ENCODE measurements at places on chromosomes 4 and X. TPM values are rescaled to one million over a fixed set of nuclear protein-coding genes. Genes with fewer than 3 reads are reported as not detected.

CENPVL3 gene
- total RNA-seq: not detected

FGF2 gene
- 54.5 TPM for total RNA-seq

ADH1B gene
- total RNA-seq: 81.4 TPM

AGA gene
- 77.3 TPM for total RNA-seq

POU3F4 gene
- not detected for total RNA-seq

MPP1 gene
- total RNA-seq: 30.3 TPM

RAI2 gene
- total RNA-seq: 0.14 TPM

RTL9 gene
- total RNA-seq: 0.14 TPM

DNAAF6 gene
- not detected for total RNA-seq

MTNR1A gene
- total RNA-seq: not detected

C4orf54 gene
- total RNA-seq: not detected

AMTN gene
- total RNA-seq: not detected

OTC gene
- not detected for total RNA-seq

XPNPEP2 gene
- 1.9 TPM for total RNA-seq

UCP1 gene
- total RNA-seq: not detected

EIF4E gene
- total RNA-seq: 113 TPM

BANK1 gene
- 0.57 TPM for total RNA-seq

NXT2 gene
- 10.8 TPM for total RNA-seq

IL2RG gene
- not detected for total RNA-seq

KLHL2 gene
- total RNA-seq: 18.4 TPM

AGTR2 gene
- total RNA-seq: not detected

ZNF732 gene
- 0.14 TPM for total RNA-seq

PGAM4 gene
- total RNA-seq: not detected

LANCL3 gene
- total RNA-seq: not detected

NAP1L3 gene
- 2.9 TPM for total RNA-seq

FAAH2 gene
- total RNA-seq: 0.28 TPM

ALG13 gene
- 35.4 TPM for total RNA-seq

SLC9B1 gene
- total RNA-seq: 0.83 TPM

OTUD6A gene
- not detected for total RNA-seq

ZNF674 gene
- 5.0 TPM for total RNA-seq

DBET gene
- not detected for total RNA-seq

TMPRSS11B gene
- total RNA-seq: not detected

ASB9 gene
- total RNA-seq: 0.57 TPM

PLAC8 gene
- under 0.01 TPM for total RNA-seq

NSG1 gene
- total RNA-seq: 19.9 TPM

AR gene
- 3.5 TPM for total RNA-seq

P2RY4 gene
- 0.18 TPM for total RNA-seq

Measured in smooth muscle cell of bladder (primary cell).